ENCODE measurements at places on chromosomes 13 and 19.

DNA sequence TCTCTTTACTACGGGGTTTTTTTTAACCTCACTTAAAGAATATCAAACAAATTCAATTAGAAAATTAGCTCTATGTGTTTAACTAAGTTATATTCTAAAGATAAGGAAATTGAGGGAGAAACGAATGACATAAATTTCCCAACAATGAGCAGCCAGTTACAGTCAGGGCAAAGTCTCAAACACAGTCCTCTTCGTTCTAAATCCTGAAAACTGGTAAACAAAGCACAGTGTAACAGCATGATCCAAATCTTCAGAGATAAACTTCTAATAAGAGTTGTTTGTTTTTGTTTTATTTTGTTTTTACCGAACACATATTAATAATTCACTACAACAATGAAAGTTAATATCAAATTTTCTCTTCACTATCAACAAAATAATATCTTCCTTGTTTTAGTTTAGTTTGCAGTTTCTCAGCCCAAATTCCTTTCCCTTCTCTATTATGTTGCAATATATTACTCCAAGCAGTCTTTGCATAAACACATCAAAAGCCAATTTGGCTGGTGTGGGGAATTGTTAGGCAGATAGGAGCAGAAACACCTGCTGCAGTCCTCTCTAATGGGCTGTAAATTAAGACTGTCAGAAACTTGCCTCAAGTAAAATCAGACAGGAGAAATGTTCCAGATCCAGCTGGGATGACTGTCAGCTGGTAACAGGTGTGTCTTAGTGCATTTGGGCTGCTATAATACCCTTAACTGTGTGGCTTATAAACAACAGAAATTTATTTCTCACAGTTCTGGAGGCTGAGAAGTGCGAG lies 106.5 kb upstream of the SGCG start:
- no peak for DNase-seq

DNA sequence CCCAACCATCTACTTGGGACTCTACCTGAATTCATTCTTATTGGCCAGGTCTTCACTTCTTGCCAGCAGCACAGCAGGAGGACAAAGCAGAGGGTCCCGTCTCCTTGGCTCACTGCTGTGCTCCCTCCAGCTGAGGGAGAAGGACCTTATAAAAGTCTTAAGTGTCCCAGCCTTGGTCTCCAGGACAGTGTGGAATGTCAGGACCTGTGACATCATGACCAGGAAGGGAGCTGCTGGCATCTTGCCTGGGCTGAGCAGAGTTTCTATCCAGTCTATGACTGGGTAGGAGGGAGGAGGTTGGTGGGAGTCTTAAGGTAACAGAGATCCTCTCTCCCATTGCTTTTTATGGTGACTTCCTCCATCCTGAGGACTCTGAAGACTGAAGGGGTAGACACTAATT lies 56.6 kb upstream of the ANKRD10 start:
- DNase-seq, result no peak

GRCh38 chr19:33422369-33423180 lies 49.1 kb downstream of the CEBPG start:
- DNase-seq, result no peak

DNA sequence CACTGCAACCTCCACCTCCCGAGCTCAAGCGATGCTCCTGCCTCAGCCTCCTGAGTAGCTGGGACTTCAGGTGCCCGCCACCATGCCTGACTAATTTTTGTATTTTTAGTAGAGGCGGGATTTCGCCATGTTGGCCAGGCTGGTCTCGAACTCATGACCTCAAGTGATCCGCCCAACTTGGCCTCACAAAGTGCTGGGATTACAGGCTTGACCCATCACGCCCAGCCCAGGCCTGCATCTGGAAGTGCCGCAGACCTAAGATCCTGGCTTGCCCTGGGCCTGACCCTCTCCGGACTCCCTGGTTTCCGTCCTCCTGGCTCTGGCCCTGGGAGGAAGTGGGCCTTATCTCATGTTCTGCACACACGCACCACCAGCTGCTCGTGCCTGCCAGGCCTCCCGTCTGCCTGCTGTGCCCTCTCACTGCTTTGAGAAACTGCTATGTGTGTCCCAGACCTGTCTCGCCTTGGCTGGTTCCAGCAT lies 4.7 kb upstream of the PTGIR start:
- DNase-seq, result no peak

DNA sequence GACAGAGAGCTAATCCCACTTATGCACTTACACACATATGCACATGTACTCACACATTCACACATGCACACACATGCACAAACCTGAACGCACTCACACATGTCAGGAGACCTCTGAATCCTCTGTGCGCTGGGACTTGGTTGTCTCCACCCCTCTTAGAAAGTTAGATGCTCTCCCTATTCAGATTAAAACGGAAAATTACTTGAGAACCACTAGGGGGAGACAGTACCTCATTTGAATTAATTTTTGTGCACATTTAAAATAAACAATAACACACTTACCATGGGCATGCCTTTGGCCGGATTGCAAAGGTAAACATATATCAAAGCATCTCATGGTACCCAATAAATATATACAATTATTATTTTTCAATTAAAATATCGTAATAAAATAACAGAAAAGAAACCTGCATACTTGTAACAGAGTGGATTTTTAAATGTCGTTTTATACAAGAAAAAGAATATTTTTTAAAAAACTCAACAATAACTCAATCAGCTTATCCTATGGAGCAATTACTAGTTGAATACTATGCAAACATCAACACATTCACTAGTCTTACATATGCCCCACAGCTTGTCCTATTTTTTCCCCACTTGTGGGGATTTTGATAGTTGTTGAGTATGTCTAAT lies 9.5 kb upstream of the LILRB4 start:
- DNase-seq, result peak; percentile 45

DNA sequence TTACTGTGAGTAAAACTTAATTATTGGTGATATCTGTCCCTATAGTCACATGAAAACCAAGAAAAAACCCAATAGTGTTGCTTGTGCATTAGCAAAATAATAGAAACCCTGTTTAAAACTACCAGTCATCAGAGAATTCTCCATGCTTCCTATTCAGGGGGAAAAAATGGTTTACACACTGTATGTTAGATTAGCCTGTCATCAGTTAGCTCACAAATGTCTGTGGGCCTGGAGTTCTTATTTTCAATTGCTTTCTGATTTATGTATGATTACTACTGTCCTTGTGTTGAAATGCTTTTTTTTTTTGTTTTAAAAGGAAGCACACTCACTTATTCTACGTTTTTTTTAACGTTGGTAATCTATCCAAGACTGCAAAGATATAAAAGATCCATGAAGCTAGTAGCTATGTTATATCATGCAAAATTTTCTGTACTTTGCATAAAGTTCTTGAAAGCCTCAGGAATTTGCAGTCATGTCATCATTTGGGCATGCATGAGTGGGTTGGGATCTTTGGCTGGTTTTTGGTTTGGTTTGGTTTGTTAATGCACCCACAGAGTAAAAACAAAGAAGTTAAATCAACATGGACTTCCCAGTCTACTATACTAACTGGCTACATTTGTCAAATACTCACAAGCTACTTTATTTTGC lies 25.9 kb downstream of the RXFP2 start:
- DNase-seq, result no peak

DNA sequence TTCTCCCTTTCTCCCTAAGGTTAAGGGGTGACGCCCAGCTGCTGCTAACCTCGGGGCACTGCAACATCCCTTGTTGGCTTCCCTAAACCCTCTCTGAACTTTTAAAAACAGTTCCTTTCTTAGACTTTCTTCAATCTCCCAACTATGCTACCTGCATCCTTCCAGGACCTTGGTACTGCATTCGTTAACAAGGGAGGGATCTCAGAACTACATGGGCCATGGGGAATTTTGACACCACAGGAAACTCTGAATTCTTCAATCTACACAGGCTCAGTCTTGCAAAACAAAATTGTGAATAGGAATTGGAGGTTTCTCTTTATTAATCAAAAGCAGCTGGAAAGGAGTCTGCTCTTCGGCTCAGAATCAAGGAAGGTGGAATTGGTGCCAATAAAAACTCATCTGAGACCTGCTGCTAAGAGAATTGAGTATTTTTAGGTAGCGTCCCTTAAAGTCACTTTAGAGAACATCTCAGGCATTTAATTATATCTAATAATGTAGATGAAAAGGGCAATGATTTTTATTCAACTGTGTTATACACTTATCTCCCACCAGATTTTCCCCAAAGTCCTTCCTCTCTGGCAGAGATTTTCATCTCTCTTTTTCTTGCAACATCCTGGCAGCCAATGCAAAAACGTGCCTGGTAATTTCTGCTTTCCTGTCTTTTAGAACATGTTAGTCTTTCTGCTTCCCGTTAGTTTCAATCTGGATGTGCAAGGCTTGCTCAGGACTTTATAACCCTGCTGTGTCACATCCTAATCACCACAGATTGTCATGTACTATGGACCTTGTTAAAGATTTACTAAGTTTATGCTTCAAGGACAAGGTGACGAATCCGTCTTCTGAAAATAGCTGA lies 69.1 kb upstream of the SLC15A1 start:
- DNase-seq, result no peak

DNA sequence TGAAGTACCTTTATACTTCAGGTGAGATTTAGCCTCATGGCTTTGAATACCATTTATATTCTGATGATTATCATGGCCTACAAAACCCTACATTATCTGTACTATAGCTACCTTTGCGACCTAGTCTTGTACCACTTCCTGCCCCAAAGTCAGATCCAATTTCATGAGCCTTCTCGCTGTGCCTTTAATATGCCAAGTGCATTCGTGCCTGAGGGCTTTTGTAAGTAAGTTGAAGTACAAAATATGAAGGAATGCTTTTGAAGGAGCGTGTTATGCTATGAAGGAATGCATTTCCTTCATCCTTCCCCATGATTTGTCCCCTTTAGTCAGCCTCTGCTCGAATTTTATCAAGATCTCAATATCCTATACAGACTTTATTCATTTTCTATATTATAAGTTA lies 9.2 kb upstream of the RASL11A start:
- no peak for DNase-seq

DNA sequence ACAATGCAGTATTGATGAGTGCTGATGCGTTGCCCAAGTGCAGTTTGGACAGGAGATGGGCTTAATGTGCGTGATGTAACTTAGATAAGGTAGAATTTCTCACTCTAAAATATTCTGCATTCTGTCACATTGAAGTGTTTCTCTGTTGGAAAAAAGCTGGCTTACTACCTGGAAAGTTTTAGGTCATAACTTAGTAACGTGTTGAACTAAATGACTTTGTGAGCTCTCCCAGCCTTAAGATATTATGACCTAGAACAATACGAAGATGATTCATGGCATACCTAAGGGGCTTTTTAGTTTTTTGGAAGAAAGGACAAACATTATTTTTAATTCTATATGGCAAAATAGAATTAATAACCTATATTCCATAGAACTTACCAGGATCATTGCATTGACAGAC lies 9.0 kb downstream of the UFM1 start:
- DNase-seq, result no peak

DNA sequence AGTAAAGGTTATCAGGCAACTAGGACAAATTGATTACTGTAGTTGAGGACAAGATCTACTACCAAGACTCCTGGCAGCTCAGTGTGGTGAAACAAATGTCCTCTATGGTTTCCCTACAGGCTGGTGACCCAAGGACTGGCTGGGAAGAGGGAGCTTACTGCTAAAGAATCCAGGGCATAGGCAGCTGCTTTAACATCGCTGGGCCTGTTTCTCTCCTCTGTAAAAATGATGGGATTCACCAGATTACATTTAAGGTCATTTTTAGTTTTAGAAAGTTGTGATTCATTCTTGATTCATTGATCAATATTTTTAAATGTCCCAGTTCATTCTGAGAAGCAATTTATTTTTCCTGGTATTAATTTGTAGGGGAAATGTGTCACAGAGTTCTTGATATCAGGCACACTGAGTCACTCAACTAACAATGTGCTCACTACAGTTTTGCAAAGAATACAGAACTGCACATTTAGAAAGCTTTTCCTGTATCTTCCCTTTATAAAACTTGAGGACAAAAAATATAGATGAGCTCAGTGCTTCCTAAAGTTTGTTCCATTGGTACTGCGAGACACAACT lies 19.6 kb upstream of the FAM124A start:
- DNase-seq, result no peak

- DNase-seq, result no peak
Measured at GRCh38 chr13:26517936-26518335, 39.5 kb upstream of the WASF3 start.

All from GM19239 (cell line).